ENCODE measurements at places on chromosomes 7 and 10.

- no peak for DNase-seq
These were observed 21.0 kb upstream of the RPA3 start for GRCh38 chr7:7739204-7740036.

GRCh38 chr10:72344932-72345331 lies 9.8 kb downstream of the DNAJB12 start:
- no peak for DNase-seq

DNA sequence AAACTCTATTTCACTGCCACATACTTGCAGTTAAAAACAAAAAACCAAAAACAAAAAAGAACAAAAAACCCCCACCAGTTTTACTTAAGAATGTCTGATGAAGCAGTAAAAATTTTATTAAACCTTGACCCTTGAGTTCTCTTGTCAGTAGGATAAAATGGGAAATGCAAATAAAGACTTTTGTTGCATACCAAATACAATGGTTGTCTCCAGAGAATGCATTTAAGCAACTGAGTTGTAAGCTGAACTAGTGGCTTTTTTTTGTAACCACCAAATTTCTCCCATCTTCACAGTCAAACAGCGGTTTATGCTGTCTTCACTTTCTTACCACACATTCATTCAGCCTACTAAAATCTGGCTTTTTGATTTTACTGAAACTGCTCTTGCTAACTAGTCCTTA lies 3.1 kb downstream of the SYPL1 start:
- no peak for DNase-seq

DNA sequence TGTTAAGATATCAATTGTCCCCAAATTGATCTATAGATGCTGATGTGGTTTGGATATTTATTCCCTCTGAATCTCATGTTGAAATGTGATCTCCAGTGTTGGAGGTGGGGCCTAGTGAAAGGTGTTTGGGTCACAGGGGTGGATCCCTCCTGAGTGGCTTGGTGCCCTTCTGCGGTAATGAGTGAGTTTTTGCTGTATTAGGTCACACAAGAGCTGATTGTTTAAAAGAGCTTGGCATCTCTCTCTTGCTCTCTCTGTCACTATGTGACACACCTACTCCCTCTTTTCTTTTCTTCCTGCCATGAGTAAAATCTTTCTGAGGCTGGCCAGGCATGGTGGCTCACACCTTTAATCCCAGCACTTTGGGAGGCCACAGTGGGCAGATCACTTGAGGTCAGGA lies 98.2 kb upstream of the KAT6B start:
- no peak for DNase-seq

DNA sequence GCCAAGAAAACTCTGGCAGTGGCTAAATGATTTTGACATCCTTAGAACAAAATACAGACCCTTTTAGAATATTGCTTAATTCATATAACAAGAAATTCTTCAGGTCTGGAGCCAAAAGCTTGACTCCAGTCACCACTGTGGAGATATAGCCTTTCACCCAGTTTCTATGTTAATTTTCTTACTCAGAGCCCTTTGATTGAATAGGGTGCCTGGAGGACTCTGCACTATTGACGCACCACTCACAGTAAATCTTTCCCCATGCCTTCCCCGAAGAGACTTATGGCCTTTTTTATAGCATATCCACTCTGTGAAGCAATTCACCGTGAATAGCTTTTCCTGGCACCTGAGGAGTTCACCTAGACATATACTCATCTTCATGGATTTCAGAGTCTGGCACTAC lies 613.8 kb downstream of the ZWINT start:
- DNase-seq, result no peak

GRCh38 chr10:7006566-7006965 lies 404.3 kb downstream of the SFMBT2 start:
- DNase-seq, result no peak

- DNase-seq, result no peak
These were observed 37.2 kb downstream of the HTRA1 start for GRCh38 chr10:122498521-122498920.

- DNase-seq, result no peak
These were observed 202.8 kb downstream of the IPMK start for GRCh38 chr10:58064714-58065528.

GRCh38 chr7:114949231-114949630 lies 27.3 kb downstream of the MDFIC start:
- DNase-seq, result no peak

GRCh38 chr10:1659221-1659791 lies 78.0 kb downstream of the ADARB2 start:
- no peak for DNase-seq

GRCh38 chr7:25781704-25782103 lies 370.3 kb upstream of the NFE2L3 start:
- DNase-seq, result no peak

DNA sequence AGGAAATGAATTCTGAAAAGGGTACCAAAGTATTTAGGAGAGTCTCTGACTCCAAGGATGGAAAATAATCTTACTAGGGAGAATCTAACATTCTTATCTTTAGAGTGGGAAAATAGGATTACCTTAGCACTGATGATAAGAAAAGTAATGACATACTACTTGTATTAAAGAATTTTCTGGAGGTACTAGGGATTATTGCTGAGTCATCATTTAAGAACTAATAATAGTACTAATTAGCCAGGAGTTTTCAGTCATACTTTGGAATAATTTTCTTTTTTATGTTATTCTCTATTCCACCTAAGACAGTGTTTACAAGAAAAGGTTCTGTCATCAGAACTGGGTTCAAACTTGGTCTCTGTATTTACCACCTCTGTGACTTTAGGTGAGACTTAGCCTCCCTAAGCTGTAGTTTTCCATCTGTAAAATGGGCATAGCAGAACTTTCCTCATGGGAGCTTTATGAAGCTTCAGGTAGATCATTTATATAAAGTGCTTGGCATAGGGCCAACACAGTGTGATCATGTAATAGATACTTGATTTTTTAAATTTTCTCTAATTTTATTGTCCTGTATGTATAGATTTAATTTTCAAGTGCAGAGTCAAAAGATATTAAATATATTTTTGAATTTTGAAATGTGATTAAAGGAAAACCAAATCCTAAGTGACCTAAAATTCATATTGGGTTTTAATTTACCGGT lies 20.4 kb downstream of the ITGB8 start:
- DNase-seq, result no peak

- DNase-seq, result no peak
These were observed 87.2 kb downstream of the HIF1AN start for GRCh38 chr10:100622946-100623345.

DNA sequence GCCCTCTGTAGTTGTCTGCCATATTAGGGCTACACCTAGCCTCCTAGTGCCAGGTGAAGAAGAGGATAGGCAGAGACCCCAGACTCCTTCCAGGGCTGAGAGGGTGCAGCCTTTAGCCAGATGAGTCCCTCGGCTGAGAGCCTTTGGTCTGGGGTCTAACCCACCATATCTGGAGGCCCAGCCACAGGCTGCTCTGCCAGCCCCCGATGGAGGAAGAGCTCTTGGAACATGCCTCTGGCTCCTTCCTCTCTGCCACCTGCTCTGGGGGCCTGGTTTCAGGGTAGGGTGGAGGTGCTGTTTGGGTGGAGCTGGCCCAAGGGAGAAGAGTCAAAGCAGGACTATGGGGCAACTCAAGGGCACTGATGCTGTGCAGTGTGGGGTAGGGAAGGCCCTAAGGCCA lies 1.4 kb downstream of the LRRC18 start:
- no peak for DNase-seq

DNA sequence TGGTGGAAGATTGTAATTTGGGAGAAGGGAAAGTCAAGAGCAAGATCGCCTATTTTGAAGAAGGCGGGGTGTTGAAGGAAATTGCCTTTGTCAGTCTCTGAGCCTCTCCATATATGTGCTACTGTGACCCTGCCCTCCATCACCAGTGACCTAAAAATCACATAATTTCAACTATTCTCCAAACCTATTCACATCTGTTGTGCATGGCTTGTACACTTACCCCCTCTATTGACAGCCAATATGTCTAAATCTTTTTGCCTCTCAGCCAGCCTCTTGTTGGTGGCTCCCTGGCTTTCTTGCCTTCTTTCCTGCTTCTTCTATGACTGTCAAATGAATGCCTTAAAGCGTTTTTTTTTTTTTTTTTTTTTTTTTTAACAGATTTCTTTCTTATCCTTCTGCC lies 295.6 kb downstream of the AUTS2 start:
- no peak for DNase-seq

- no peak for DNase-seq
These were observed 272.5 kb downstream of the DGKB start for GRCh38 chr7:14630048-14630447.

- no peak for DNase-seq
These were observed 124.8 kb upstream of the CHST15 start for GRCh38 chr10:124217906-124218804.

- DNase-seq, result no peak
These were observed 77.6 kb upstream of the IMMP2L start for GRCh38 chr7:111639934-111640333.

DNA sequence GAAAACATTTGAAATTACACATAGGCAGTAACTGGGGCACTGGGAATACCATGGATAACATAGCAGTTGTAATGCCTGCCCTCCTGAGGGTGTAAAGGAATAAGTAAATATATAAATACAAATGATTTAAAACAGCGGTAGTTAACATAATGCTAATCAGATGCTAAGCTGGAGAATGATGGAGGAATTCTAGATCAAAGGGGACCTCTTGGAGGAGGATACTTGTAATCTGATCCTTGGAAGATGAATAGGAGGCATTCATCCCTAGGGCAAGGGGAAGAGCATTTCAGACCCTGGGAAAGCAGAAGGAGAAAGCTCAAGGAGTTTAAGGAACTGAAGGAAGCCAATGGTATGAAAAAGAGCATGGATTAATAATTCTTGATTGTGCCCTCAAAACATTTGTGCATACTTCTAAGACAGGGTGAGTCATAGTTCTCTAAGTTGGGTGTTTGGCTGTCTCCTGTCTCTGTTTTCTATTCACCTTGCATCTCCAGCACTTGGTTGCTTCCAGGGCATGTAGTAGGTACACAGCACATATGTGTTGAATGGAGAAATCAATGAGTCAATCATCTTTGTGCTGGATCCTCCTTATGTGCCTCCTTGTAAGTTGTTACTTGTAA lies 54.8 kb upstream of the PLPP4 start:
- DNase-seq, result no peak

DNA sequence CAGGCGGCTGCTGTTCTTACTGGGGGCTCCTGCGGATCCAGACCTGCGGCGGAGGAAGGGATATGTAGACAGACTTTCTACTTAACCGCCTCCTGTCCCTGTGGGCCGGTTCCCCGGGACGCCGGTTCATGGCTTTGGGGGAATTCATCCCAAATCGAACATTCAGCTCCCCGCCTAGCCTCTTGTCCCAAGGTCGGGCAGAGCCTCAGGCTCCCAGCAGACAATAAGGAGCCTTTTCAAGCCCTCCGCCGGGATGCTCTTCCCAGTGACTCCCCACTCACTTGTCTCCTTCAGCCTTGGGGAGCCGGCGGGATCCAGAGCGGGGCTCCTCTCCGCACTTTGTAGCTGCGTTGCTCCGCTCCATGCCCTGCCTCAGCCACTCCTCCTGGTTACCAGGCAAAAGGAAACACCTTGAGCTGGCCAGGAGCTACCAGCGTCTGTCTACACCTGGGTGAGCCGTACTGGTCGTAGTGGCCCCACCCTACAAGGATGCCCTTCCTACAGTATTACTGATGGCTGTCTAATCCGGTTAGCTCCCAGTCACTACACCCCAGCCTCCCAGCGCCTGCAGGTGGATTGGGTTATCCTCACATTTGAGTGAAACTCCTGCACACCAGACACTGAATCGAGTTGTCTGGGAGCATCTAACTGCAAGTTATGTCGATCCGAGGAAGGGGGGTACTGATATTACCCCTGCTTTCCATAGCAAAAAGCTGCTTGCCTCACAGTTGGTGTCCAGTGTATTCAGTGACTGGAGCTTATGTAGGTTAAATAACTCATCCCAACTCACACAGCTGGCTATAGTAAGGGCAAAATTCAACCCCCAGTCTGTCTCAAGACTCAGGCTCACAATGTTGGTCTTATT lies at the start of gene C10orf95:
Gene C10orf95, minus strand, starts transcription at position 439 of the 865 bp plus-strand sequence. CDS start 450 bp downstream, outside the sequence.
- no peak for DNase-seq

DNA sequence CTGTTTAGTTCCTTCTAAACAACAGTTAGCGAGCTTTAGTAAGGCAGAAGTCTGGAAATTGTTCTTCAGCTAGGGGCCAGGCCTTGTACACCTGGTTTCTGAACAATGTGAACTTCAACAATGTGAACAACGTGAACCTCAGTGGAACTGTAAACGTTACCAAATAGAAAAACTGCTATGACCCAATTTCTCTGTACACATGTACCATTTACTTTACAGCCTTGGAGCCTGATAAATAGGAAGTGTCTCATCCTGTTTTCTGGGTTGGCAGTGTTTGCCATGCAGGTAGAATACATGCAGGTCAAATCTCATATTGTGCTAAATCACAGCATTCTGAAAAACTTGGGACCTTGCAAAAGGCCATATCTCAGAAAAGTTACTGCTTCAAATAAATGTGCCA lies 1.6 kb downstream of the STEAP4 start:
- no peak for DNase-seq

DNA sequence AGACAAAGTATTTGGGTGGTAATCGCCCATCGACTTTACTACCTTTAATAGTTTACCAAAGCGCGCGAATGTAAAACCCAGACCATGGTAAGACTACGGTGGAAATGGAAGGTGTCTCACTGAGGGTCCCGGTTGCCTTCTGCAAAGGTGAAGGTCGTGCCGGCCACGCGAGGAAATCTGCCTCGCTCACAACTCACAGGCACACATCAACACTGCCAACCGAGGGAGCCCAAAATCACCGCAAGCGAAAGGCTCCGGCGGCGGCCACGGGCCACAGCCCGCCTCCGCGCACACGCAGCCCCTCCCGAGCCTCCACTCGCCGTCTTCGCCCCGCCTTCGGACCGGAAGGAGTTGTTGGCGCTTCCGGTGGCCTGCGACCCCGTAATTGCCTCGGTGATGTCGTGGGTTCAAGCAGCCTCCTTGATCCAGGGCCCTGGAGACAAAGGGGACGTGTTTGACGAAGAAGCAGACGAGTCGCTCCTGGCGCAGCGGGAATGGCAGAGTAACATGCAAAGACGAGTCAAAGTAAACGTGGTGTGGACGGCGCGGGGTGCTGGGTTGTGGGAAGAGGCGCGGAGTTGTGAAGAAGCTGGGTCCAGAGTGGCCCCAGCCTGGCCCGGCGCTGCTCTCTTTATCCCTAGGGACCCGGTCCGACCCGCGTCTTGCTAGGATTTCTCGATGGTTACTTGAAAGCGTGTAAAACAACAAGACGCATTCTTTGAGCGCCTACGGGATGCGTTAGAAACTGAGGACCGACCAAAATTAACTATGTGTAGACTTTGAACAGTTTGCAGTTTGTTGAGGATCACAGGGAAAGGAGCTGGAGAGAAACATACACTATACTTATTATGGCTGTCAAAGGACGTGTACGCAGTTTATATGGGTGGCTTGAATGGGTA lies at the start of gene YAE1:
Gene YAE1, plus strand, starts transcription at position 382 of the 899 bp plus-strand sequence. Its CDS starts 15 bp downstream, at position 397.
- peak; percentile 87 for DNase-seq

DNA sequence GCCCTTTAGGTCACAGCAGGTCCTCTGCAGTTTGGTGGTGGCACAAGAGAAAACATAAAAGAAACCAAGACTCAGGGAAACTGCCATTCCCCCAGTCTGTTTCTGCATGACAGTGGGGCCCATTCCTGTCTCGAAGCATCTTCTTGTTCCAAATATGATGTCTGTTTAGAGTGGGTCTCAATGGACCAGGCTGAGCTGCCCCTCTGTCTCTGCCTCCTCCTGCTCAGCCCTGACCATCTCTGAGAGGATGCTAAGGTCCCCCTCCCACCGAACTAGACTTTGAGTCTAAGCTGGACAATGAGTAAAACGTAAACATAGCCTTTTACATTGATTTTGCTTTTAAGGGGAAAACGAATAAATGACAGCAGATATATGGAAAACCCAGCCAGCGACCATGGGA lies 40.4 kb downstream of the CLEC2L start:
- no peak for DNase-seq

All from CD4-positive, alpha-beta T cell treated with Interleukin-17A for 4 hours (primary cell).